Karpas-422 (cell line): ENCODE measurements at places on chromosomes 1 and 21.

- no peak for DNase-seq
Measured at GRCh38 chr1:231774719-231775335, 148.2 kb downstream of the DISC1 start.

DNA sequence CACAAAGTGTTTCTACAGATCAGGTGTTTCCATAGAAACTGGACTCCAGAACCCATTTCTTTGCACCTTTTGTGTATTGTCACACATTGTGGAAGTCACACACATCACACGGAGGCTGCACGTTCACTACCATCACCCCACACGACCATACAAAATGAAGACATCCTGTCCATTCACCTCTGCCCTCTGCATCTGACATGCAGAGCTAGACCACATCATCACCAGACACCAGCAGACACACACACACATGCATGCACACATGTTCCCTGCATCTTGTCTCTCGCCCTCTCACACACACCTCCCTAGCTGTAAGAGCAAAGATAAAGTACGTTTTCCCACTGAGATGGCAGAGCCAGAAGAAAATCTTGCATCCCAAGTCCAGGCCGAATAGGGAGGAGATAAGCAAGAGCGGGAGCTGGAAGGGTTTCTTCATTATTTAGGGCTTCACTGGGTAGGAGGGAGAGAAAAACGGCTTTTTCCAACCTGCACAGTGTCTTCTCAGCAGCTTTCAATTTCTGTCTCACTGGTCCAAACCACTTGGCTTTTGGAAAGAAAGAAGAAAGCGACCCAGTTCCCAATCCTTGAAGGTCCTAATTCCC, 709 bp downstream of the PRELP start:
- no peak for DNase-seq

DNA sequence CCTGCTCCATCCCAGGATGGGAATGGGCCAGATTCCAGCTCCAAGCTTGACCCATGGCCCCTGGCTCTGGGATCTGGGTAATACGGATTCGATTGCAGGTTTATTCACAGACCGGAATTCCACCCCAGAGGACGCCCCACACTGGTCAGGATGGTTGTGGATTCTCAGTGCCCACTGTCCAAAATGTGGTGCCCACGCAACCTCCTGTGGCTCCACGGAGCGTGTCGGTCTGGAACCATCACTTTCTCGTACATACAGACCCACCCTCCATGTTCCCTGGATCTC, 31.6 kb downstream of the KRTAP10-1 start:
- no peak for DNase-seq

DNA sequence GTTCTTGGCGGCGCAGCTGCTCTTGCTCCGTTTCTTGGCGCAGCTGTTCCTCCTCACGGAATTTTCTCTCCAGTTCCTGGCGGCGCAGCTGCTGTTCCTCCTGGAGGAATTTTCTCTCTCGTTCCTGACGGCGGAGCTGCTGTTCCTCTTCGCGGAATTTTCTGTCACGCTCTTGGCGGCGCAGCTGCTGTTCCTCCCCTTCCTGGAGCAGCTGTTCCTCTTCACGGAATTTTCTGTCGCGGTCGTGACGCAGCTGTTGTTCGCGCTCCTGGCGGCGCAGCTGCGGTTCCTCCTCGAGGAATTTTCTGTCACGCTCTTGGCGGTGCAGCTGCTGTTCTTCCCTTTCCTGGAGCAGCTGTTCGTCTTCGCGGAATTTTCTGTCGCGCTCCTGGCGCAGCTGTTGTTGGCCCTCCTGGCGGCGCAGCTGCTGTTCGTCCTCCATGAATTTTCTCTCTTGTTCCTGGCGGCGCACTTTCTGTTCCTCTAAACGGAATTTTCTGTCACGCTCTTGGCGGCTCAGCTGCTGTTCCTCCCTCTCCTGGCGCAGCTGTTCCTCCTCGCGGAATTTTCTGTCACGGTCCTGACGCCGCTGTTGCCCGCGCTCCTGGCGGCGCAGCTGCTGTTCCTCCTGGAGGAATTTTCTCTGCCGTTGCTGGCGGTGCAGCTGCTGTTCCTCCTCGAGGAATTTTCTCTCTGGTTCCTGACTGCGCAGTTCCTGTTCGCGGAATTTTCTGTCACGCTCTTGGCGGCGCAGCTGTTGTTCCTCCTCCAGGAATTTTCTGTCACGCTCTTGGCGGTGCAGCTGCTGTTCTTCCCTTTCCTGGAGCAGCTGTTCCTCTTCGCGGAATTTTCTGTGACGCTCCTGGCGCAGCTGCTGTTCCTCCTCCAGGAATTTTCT, 7.0 kb downstream of the TCHH start:
- no peak for DNase-seq

- no peak for DNase-seq
Measured at GRCh38 chr1:204104331-204105130, 31.6 kb downstream of the SOX13 start.

- DNase-seq: no peak
Measured at GRCh38 chr21:32426592-32427051, 14.1 kb downstream of the EVA1C start.

DNA sequence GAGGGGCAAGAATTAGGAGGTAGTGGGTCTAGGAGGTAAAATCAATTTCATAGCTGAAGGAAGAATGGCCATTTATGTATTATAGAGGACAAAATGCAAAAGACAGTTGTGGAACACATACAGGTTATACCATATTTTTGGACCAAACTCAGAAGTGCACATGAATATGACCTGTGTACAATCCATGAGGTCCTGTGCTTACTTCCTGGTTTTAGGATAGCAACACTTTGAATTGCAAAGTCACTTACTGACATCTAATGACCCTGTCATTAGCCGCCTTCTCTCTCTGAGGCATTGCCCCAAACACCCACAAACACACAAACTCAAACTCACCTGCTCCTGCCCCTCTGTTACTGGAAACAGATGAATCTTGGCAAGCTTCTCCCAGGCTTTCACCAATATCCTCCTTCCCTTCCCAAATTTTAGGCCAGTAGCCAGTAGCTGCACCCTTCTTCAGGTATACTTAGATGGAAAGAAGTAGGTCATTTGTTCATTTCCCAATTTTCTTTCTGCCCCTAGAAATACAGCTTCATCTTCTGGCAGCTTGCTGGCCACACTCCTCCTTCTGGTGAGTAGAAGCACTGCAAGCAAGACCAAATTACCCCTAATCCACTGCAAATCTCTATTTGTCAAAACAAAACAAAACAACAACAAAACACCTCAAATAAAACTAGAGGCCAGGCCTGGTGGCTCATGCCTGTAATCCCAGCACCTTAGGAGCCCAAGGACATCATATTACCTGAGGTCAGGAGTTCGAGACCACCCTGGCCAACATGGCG, 13.7 kb upstream of the RPL5 start:
- peak; percentile 71 for DNase-seq
